ENCODE measurements at places on chromosomes 11 and 22.
A peak's percentile ranks its signal among the peaks of the same experiment; 100 is the strongest.

- no peak for DNase-seq
Measured at GRCh38 chr11:35629511-35629910, 11.3 kb downstream of the FJX1 start.

- no peak for DNase-seq
Measured at GRCh38 chr22:20650294-20651207, 123.4 kb upstream of the SERPIND1 start.

GRCh38 chr22:27327981-27328721 is 473.4 kb downstream of the MN1 start:
- DNase-seq, result no peak

DNA sequence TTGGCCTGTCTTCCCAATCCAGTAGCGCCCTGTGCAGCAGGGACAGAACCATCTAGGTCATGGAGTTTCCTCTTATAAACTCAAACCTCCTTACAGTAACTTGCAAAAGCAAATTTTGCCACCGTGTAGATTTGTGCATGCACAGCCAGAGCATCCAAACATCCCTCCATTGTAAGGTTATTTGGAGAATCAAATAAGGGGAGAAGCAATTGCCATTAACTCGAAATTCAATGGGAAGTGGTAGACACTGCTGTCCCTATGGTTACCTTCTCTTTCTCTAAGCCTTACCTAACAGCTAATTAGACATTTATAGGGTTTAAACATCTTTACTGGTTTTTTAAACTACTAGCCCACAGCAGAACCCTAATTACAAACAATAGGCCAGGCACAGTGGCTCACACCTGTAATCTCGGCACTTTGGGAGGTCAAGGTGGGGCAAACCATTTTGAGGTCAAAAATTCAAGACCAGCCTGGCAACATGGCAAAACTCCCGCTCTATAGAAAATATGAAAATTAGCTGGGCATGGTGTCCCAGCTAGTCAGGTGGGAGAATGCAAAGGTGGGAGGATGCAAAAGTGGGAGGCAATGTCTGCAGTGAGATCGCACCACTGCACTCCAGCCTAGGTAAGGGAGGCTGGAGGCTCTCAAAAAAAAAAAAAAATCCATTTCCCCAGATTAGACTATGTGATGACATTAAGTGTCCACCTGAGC is 6.6 kb downstream of the HSPA8 start:
- no peak for DNase-seq

- no peak for DNase-seq
Measured at GRCh38 chr11:22133776-22134175, 59.1 kb upstream of the ANO5 start.

DNA sequence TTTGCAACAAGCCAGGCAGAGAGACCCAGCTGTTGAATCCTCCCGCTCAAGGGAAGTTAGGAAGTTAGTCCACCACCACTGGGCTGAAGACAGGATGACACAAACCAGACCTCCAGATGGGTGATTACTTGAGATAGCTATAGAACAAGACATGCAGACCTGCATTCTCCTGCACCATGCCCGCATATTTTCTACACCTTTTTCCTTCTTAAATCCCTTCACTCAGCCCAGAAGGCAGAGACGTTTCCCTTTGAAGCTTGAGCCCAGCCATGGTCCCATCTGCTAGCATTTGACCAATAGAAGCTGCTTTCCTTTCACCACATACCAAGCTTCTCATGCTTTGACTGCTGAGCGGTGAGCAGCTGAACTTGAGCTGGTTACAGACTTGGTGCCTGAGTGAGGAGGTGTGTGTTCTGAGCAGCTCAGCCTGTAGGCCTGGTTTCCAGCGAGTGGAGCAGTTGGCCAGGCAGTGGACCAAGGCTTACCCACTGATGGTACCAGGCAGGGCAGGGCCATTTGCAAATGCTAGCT is 29.2 kb upstream of the CBX6 start:
- DNase-seq, result no peak

DNA sequence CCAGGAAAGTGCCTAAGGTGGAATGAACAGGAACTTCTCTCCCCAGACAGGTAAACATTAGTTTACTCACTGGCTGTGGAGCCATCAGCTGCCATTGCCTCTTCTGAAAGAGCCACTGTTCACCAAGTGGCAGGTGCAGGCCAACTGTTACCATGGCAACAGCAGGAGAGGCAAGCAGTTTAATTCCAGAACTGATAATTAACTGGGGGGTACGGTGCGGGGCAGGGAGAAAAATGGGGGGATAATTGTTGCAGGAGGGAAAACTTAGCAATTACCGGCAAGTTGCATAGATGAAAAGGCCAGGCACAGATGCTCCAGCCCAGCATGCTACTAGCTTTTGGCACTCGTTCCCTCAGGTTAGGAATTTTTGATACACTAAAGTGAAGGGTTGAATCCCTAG is 85.1 kb downstream of the TRIM44 start:
- DNase-seq, result peak; percentile 42

- DNase-seq, result no peak
Measured at GRCh38 chr11:18775492-18776292, 15.9 kb downstream of the PTPN5 start.

DNA sequence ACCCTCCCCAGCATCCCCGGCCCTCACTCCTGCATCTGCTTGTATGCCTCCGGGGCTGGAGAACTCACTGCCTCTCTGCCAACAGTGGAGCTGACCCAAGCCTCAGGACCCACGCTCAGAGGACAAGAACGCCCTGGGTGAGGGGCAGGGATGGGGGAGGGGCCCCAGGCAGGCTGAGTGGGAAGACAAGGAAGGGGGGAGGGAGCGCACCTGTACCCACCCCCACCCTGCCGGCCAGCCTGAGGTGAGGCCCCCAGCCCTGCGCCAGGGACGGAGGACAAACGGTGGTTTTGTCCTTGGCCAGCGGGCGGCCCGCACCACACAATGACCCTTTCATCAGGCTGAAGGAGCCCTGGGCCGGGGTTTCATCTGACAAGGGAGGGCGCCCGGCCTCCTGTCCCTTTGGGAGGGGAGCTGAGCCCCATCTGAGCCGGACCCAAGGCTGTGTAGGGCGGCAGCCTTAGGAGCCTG is 10.0 kb downstream of the WNT7B start:
- DNase-seq, result no peak

- DNase-seq, result no peak
Measured at GRCh38 chr22:17725500-17725796, 48.8 kb downstream of the BID start.

- peak; percentile 93 for DNase-seq
Measured at GRCh38 chr11:119567688-119568582, 145.0 kb upstream of the THY1 start.

- no peak for DNase-seq
Measured at GRCh38 chr11:66071381-66071801, 1.3 kb downstream of the PACS1 start.

DNA sequence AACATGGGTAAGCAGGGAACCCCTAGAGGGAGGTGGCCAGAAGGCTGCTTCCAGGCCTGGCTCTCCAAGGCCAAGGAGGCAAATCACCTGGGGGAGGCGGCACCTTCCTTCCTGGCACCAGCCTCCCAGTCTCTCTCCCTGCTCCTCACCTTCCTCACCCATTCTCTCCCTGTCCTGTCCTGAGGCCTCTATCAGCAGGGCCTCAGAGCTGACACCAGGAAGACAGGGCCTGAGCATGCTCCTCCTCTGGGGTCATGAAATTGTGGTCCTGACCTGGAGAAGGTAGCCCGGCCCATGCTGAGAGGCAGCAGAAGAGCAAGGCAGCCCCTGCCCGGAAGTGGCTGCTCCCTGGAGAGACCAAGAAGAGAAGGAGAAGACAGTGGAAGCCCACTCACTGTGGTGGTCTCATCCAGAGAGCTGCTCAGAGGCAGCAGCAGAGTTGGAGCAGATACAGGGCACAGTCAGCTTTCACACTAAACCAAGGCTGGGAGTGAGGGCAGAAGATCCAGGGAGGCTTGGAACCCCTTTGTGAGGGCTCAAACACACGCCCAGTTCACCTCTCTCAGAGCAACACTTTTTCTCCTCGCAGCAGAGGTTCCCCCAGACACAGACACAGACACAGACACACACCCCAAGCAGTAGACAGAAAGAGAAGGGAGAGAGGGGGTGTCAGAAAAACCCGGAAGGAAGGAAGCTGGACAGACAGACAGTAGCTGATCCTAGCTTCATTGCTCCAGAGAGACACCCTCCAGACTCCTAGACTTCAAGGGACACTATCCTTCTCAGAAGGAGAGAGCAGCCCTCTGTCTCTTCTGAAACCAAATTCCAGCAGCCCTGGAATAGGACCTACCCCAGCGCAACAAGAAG is 1.8 kb downstream of the BCL9L start:
- no peak for DNase-seq

DNA sequence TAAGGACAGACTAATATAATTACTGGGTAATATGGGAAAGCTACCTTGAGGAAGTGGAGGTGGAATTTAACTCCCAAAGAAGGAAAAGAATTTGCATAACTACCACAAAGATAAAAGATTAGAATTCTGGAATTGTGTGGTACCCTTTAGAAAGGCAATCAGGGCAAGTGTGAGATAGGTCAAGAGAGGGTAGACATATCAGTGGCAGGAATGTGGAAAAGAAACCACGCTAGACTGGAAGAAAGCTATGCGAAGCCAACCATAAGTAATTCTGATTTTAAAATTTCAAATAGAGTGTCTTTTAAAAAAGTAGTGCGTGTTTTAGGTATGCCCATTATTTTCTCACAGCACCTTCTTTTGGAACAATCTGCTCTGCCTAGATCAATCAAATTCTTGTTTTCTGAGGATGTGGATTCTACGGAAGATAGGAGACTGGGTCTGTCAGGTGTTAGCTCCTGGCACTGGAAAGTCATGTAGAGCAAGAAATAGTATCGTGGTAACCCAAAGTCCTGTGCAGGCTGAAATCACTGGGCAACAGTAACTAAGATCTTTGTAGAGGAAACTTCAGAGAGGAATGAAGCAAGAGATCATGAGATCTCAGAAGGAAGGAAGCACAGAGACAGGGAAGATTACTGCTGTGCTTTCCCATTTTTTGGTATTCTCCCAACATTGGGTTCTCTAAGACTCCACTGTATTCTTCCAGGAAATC is 111.3 kb upstream of the MTMR2 start:
- no peak for DNase-seq

GRCh38 chr11:104146421-104146820 is 17.5 kb downstream of the PDGFD start:
- DNase-seq, result no peak

DNA sequence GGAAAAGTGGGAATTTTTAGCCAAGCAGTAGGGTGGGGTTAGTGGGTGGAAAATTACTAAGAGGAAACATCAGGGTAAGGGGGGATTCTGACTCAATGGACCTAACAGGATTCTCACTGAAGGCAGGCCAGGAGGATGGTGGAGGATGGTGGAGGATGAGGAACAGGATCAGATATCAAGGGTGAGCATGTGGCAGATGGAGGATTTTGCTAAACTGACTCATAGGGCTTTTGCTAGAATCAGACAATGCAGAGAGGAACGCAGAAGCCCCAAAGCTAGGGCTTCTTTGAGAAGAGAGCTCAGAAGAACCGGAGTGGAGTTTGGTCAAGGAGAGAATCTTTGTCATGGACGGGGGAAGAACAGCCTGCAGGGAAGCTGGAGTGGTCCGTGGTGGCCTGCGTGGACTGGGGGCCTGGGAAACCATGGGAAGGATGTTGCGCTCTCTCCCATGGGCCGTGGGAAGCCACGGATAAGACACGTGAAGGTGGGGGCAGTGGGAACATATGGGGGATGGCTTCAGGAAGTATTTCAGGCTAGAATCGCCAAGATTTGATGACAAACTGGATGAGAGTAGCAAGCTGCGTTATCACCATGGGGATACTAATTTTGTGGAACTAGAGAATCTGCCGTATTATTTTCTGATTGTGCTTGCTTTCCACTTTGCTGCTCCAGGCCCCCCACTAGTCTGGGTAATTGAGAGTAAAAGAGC is 165.2 kb downstream of the LDLRAD3 start:
- no peak for DNase-seq

GRCh38 chr22:41286639-41287091 is 678 bp upstream of the RANGAP1 start:
- DNase-seq, result no peak

- DNase-seq, result no peak
Measured at GRCh38 chr11:12808519-12808918, 134.3 kb downstream of the TEAD1 start.

- DNase-seq, result no peak
Measured at GRCh38 chr22:39381009-39381755, 18.4 kb upstream of the TAB1 start.

DNA sequence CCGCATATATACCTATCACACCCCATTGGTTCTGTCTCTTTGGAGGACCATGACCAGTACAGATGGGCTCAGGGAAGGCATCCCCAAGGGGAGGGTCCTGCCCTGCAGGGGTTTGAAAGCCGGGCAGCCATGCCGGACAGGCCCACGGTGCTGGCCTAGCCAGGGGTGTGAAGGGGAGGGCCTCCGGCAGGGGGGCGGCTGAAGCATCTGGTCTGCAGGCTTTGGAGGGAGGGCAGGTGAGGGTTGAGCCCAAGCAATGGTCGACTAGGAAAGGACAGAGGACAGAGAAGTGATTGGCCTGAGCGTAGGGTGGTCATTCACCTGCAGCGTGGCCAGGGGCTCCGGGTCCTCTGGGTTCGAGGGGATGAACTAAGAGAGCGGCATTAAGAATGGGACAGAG is 11.2 kb upstream of the CTSD start:
- DNase-seq, result no peak

- no peak for DNase-seq
Measured at GRCh38 chr11:86591631-86592030, 80.8 kb downstream of the ME3 start.

DNA sequence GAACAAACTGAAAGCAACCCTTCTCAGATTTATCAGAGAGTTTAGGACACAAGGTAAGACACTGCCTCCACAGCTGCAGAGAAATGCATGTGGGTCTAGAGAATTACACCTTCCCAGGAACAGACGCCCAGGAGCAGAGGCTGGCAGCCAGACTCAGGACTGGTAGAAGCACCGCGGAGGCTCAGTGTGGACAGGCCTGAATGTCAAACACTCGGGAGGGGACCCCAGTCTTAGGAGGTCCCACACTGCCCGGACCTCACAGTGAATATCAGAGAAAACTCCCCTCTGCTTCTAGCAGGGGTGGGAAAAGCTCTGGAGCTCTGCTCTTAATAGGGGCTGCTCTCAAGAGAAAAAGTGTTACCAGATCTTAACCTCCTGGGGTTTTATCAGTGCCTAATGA is 952.7 kb downstream of the BRD1 start:
- no peak for DNase-seq

- DNase-seq, result no peak
Measured at GRCh38 chr11:77400775-77401449, 73.0 kb downstream of the PAK1 start.

DNA sequence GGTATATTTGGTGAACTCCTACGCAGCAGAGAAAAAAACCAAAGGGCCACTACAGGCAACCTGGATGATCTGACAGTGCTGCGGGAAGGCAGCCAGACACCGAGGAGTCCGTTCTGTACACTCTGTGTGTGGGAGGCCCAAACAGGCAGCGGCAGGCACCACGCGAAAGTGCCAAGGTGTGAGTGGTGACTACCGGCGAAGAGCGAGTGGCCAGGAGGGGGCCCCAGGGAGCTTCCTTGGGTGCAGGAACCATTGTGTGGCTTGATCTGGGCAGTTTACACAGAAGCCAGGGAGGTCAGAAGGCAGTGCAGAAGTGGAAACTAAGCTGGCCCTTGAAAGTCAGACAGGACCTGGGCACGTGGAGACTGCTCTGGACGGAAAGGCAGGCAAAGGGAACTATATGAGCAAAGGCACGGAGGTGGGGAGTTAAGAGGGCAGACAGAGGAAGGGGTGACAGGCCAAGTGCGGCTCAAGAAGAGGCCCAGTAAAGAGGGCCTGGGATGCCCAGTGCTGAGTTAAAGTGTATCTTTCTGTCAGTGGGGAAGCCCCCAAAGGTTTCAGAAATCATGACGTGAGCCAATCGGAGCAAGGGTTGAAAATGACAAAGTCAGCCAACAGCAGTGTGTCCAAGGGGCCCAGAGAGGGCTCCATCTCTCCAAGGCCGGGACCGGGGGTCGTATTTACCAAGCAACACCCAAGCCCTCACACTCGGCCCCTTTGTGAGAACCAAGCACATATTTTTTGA is 10.6 kb downstream of the TMEM184B start:
- no peak for DNase-seq

Measured in DMS79 (cell line).